ENCODE measurements at places on chromosomes 6 and 20.

DNA sequence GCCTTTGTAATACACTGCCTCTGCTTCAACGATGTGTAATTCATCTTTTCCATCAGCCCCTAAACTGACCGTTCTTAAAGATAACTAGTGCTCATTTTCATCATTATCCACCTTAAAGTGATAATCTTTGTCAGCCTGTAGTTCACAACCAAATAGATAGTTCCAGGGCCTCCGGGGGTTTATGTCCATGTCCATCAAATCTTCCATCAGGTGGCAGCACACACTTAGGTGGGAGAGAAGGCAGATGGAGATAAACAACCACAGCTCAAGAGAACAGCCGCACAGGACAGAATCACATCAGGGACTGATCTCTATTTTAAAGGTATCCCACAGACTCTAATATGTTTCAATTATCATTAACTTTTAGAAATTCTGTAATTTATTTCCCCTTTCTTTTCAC, 90.9 kb downstream of the LMBRD1 start:
- no peak for DNase-seq

DNA sequence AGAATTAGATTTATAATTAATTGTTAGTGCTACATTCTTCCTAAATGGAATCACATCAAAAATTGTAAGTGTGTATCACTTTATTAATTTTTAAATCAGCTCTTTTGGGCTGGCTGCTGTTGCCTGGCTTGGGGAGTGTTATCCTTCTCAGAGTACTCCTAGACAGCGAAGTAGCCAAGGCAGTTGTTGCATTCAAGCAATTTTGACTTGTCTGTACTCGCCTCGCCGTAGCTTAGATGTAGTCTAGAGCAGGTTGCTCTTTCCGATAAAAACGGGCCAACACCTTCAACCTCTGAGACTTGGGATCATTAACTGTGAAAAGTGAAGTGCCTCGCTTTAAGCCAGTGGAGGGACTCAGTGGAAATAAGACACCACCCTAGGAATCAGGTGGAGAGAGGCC, 151.3 kb downstream of the FARS2 start:
- DNase-seq = no peak

DNA sequence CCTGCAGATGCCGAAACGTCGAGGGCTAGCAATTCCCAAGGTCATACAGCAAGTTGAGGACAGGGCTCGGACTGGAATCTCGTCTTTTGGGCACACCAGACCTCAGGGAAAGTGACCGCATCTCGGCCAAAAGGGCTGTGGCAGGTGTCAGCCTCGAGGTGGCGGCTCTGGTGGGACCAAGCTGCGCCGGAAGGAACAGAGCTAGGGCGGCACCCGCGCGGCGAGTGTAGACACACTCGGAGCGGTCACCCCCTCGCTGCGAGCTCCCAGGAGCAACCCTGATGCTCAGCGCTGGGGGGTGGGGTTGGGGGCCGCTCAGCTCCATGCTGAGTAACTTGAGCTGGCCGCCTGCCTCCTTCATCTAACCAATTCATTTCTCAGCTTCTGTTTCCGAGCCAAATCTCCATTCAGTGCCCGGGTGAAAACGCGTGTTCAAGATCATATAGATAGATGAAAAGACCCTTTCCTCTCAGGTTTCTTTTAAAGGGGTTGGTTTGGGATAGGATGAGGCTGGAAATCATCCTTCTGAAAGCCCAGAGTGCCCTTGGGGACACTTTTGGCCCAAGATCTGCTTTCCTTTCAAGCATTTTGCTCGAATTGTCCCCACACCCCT, 2.2 kb upstream of the TUBB2B start:
- DNase-seq = no peak

DNA sequence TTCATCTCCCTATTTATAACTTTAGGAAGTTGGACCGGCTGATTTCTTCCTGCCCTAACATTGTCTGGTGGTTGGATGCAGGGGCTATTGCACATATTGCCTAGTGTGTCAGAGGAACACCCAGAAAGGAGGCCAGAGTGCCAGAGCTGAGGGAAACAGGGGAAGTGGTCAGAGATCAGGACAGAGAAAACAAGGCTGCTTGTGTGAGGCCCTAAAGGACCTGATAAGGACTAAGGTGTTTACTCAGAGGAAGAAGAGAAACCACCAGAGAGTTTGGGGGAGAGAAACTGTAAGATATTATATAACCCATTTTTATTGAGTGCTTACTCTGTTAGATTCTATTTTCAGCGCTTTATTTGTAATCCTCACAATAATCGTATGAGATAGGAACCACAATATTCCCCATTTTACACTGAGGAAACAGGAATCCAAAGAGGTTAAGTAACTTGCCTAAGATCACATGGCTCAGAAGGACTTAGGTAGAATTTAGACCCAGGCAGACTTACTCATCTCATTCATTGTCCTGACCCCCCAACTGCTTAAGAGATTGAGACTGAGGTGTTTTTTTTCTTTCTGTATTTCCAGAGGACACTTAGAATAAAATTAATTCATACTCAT, 54.0 kb upstream of the REV3L start:
- DNase-seq = no peak

- DNase-seq = no peak
Measured at GRCh38 chr6:6091608-6092002, 84.9 kb upstream of the NRN1 start.

DNA sequence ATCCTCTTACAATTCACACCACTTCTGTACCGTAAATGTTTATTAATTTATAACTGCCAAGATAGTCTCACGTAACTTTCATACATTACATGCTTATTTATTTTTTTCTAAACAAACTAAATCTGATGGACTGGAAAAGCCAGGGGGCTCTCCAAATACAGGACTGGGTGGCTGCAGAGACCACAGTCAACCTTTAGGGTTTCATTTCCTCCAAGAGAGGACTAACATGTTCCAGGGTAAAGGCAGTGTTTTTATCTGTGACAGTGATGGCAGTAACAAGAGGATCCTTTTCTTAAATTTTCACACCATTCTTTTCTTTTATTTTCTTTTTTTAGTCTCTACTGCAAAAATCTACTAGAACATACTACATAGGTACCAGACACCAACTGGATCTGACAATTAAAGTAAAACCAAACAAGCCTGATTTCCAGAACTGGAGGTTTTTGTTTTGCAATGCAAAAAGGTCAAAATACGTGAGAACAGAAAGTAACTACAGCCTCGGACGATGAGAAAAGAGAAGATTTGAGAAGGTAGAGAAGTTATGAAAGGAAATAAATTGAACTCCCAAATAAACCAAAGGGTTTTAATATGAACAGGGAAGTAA, 1.2 kb downstream of the LMBRD1 start:
- no peak for DNase-seq

GRCh38 chr6:53048431-53049195, 16.6 kb upstream of the FBXO9 start:
- DNase-seq = no peak

DNA sequence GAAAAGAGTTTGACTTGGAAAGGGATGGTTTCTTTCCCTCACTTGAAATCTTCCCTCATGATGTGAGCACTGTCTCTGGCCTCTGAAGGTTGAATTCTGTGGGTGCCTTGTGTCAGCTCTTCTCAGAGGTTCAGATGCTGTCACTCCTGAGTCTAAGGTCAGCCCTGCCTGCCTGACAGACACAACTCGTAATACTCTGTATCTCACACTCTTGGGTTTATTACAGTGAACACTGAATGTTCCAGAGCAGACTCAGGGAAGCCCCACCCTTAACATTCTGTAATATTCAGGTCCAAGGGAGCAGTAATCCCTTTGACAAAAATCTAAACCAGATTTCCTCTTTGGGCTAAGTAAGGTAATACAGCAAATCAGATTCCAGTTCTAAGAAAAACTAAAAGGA, 837.8 kb downstream of the QKI start:
- DNase-seq = no peak

DNA sequence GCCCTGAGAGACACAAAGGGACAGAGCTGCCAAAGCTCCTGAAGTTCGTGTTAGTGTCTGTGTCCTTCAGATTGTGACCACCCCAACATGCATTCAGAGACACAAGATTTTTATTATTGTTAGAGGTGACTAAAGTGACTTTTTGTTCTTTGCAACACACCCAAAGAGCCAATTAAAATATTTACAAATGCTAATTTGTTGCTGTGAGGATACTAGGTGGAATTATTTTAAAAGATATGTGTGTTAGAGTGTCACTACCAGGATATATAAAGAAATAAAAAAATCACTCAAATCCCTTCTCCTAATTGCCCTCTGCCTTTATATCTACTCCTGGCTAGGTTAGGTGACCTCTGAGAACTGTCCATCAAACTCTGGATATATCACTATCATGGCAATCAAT, 160.7 kb downstream of the GRIK2 start:
- no peak for DNase-seq

All from tibial artery (tissue), 4 donors.